Iris pigment epithelial cell (primary cell): ENCODE measurements at places on chromosomes 11 and 22.

GRCh38 chr11:11968511-11969280 lies 39.7 kb downstream of the DKK3 start:
- no peak for DNase-seq

DNA sequence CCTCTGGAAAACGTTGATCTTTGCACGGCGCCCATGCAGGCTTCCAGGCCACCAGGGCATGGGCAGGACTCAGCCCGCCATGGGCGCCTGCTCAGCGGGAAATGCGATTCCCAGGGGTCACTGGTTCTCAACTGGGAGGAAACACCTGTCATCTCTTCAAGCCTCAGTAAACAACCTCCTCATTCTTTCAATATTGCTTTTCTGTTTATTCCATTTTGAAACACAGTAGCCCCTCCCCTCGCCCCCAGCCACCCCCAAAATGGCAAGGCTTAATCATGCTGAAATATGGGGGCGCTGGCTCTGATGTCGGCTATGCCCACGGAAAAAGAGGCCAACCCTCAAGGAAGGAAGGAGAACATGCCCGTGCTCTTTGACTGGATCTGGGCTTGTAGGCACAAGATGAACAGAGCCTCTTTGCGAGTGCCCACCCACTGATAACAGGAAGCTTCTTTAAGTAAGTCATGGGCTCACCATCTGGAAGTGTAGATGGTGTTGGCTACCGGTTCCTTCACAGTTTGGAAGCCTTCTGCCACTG lies 594 bp upstream of the POU2AF1 start:
- no peak for DNase-seq

GRCh38 chr11:931385-931784 lies 5.7 kb downstream of the AP2A2 start:
- no peak for DNase-seq

- no peak for DNase-seq
These were observed 592 bp downstream of the RHOD start for GRCh38 chr11:67057205-67057672.

DNA sequence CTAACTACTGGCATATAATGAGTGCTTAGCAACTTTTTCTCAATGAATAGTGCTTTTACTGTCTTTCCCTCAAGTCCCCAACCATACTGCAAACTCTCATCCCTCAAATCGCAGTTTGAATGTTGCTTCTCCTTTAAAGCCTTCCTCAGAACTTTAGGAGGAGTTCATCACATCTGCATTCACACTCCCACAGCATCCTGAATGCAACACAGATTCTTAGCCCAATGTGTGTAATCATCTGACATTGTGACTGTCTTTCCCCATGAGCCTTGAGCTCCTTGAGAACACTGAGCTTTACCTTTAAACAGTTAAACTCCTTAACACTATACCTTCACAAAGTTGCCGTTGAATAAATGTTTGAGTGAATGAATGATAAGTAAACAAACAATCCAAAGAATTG lies 81.7 kb upstream of the FAM181B start:
- no peak for DNase-seq

DNA sequence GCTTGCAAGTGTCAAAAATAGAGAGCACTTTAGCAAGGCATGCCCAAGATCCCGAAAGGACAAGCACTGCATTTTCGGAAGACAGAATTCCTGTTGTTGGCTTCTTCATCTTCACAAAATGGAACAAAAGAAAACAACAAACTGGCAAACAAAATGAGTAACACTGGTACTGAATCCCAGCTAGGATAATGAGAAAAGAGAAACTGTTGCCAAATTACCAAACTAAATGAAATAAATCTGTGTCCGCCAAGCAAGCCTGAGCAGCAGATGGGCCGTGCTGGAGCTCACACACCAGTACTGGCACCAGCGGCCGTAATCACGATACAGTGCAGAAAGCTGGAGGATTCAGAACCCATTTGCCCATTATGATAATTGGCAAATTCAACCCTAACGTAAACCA lies 30.6 kb downstream of the TUB start:
- no peak for DNase-seq

DNA sequence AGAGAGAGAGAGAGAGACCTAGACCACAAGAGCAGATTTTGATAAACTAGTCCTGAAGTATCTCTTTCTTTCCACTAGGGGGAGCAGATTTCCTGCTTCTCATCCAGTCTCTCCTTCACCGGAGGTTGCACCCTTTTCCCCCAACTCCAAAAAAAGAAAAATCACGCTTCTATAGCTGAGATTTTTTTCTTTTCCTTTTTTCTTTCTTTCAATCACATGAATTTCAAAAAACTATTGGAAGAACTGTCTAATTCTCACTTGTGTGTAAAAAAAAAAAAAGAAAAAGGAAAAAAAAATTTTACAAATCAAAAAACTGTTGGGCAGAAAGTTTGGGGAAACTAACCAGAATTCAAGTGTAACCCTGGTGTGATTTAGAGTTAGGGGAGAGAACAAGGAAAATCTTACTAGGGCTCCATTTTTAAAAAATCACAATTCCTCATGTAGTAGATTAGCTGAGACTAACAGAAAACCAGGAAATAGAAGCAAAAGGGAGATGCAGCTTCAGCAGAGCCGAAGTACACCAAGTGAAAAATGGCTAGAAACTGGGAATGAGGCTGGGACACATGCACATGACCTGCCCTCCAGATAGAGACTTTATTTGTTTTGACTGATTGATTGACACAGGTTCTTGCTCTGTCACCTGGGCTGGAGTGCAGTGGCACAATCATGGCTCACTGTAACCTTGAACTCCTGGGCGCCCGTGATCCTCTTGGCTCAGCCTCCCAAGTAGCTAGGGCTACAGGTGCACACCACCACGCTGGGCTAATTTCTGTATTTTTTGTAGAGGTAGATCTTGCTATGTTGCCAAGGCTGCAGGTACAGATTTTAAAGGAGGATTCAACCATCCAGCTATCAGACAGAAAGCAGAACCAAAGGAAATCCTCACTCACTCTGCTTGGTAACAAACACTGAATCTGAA lies 27.1 kb downstream of the SDHD start:
- peak; percentile 73 for DNase-seq

DNA sequence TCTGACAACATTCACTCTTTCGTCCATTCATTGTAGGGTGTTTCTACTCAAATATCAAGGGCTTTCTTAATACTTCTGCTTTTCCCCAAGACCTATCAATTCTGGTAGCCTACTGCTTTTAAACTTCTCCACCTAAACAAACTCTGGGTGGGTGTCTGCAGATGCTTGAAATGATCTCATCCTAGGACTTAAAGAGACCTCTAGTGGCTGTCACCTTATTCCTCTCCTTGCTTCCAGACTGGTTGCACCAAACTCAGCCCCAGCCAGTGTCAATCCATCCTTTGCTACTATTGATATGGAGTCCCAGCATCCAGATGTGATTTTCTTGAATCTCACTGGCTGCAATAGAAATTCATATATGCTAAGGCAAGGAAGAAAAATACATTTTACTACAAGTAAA lies 274.7 kb downstream of the NXPE2 start:
- DNase-seq, result no peak

GRCh38 chr11:110113505-110113904 lies 20.3 kb downstream of the ZC3H12C start:
- no peak for DNase-seq

DNA sequence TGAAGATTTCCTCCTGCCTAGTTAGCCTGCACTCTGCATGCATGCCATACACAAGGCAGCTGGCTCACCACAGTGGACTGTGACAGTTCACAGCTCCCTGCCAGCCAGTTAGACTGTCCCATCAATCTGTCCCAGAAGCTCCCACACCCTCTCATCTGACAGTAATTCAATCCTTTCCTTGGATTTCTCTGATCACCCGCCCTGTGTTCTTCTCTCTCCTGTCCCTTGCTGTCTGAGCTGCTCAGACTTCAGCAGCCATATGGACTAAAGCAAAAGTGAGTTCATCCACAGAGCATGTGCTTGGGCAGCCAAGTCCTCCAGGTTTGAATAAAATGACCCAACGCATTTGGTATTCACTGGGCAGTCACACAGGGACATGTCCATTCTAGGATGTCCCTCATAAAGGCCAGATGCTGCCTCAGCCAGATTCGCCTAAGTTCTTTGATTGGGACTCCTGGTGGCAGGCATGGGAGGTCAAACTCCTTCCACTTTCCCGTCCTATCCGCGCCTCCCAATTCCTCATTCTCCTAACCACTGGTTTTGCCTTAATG lies 54.5 kb upstream of the ZBTB44 start:
- DNase-seq, result no peak

GRCh38 chr11:130854483-130854882 lies 61.8 kb downstream of the SNX19 start:
- DNase-seq, result no peak

GRCh38 chr11:57425565-57426438 lies 1.1 kb downstream of the SLC43A3 start:
- peak; percentile 37 for DNase-seq

- no peak for DNase-seq
These were observed 91.7 kb downstream of the WNT7B start for GRCh38 chr22:45885171-45885840.

- DNase-seq, result no peak
These were observed 12.9 kb upstream of the ARFGAP3 start for GRCh38 chr22:42869888-42870480.

DNA sequence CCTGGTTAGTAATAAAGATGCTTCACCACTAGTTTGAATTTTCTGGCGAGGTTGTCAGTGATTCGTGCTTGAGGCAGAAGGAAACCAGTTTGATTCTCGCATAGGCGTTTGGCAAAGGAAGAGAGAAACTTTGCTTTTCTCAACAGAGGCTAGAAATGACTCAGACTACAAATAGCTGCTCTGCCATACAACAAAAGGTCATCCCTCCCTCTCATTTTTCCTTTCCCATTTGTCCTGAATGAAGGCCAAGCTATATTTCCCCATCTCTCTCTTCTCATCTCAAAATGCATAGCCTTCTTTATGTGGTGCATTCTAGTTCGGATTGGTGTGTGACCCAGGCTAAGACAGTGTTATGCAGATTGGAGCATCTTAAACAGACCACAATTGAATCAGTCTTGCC lies 741.4 kb downstream of the NTM start:
- DNase-seq, result peak; percentile 84

DNA sequence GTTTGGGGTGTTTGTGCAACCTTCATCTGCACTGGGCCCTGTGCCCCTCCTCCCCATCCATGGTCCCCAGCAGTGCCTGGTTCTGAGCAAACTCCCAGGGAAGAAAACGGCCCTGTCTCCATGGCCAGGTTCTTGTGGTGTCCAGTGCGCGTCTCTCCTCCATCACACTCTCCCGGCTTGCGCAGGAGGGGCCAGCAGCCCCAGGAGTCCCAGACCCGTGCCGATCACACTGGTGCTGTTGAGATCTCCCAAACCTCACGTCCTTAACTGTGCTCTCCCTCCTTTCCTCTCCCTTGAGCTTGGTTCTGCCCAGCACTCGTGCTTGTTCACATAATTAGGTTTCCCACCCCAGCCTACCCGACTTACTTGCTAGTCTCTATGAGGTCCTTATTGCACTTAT lies 10.9 kb upstream of the GRK2 start:
- no peak for DNase-seq

GRCh38 chr11:62033191-62034035 lies 66.0 kb upstream of the FTH1 start:
- DNase-seq, result no peak

DNA sequence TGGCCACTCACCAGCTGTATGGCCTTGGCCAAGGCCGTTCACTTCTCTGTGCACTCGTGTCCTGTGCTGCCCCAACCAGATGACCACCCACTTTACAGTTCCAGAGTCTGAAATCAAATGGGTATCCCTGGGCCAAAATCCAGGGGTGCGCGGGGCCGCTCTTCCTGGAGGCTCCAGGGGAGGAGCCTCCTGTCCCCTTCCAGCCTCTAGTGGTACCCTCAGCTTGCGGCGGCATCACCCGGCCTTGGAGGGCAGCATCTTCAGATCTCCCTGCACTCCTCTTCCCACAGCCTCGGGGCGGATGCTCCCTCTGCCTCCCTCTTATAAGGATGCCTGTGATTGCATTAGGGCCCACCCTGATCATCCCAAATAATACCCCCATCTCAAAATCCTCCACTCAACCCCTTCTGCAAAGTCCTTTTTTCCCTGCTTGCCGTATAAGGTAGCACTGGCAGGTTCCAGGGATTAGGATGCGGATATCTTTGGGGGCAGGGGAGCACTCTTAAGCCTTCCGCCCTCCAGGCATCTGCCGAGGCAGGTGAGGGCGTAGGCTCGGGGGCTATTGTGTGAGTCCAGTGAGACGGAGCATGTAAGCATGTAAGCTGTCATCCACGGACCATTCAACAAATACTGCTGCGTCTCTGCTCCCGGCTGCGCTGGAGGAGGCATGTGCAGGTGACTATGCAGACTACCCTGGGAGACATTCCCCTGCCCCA lies 24.4 kb upstream of the SHISAL1 start:
- no peak for DNase-seq

GRCh38 chr11:41955066-41955465 lies 495.6 kb upstream of the LRRC4C start:
- no peak for DNase-seq

DNA sequence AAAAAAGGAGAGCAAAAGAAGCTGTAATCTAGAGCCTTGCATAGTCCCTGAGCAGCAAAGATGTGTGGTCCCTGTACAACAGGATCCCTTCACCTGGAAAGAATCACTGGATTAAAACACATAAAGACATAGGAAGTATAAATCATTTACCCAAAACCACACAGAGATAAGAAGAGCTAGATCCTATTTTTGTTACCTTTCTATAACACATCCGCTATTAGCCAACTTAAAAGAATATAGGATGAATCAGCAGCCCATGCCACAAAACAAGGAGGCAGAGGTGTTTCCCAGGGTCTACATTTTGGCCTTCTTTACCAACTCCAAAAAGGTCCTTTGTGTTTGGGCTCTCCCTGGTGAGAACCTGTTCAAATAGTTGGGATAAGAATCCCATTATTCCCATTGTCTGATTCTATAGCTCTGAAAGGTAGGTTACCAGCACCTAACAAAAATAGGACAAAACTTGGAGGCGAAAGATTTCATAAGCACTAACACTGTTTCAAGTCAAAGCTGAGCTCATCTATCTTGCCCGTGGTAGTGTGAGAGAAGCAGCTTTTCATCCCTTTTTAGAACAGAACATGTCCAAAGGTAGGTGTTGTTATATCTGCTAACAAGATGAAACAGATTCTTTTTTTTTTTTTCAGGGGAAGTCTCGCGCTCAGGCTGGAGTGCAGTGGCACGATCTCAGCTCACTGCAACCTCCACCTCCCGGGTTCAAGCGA lies 26.8 kb downstream of the PAK1 start:
- DNase-seq, result no peak
